ENCODE measurements at places on chromosomes 7 and 10.

- DNase-seq: peak; percentile 56
Observed at GRCh38 chr10:118720685-118721538, 33.9 kb downstream of the CACUL1 start.

- no peak for DNase-seq
Observed at GRCh38 chr10:112006831-112007230, 176.7 kb downstream of the GPAM start.

GRCh38 chr7:12729112-12729511 lies 41.7 kb downstream of the ARL4A start:
- DNase-seq: no peak

GRCh38 chr10:101939729-101940128 lies 96.1 kb upstream of the KCNIP2 start:
- DNase-seq: no peak

DNA sequence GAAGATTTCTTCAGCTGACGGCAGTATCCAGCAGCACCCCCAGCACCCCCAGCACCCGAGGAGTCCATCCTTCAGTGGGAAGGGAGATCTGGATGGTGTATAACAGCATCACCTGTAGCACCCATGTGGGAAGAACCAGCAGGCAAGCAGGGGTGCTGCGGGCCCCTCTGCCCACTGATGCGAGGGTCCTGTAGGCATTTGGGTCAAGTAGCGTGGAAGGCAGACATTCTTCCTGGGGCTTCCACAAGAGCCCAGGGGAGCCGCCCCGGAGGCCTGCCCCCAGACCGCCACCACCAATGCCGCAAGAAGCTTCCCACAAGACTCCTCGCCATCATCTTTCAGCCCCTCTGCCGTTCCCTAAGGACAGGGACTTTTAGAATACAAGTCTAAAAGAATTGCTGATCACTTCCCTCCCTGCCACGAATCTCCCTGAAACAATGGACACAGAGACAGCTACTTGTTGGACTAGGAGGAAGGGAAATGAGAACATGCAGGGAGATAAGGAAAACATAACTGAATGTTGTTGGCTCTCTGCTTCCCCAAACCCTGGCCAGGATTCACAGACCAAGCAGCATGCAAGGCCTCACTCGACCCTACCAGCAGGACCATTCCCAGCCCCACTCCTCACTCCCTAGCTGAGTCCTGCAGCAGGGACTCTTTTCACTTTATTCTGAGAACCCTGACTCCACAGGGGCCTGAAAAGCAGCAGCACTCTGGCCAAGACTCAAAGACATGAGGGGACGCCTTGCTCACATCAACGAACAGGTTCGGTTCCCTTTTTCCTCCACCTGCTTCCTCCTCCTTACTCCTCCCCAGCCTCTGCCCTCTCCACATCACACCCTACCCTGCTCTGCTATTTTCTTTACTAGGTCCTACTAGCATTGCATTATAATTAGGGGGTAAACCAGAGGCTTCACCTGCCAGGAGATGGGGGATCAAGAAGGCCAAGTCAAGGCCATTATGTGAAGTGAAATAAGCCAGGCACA lies 164.5 kb downstream of the HERPUD2 start:
- DNase-seq: no peak

DNA sequence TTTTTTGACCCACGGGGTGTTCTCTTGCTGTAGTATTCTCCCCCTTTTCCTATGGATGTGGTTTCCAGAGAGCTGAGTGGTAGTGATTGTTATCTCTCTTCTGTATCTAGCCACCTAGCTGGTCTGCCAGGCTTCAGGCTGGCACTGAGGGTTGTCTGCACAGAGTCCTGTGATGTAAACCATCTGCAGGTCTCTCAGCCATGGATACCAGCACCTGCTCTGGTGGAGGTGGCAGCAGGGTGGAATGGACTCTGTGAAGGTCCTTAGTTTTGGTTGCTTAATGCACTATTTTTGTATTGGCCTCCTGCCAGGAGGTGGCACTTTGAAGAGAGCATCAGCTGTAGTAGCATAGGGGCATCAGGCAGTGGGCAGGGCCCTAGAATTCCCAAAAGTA lies 851 bp downstream of the HYAL4 start:
- DNase-seq: no peak

GRCh38 chr10:71213127-71213621 lies 804 bp downstream of the UNC5B start:
- no peak for DNase-seq

DNA sequence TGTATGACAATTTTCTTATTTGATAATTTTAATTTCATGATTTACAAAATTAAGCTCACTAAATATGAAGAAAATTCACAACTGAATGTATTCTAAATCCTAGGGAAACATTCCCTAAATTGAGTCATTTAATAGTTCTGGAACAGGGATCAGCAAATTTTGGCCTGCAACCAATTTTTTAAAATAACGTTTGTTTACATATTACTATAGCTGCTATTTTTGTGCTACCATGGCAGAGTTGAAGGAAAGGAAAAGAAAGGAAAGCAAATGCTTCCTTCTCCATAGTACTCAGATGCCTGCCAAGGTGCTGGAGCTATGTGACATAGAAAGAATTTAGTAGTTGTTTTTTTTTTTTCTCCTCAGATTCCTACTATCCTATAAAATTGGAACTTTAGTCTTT lies 1307.7 kb upstream of the LRRTM3 start:
- DNase-seq: no peak

DNA sequence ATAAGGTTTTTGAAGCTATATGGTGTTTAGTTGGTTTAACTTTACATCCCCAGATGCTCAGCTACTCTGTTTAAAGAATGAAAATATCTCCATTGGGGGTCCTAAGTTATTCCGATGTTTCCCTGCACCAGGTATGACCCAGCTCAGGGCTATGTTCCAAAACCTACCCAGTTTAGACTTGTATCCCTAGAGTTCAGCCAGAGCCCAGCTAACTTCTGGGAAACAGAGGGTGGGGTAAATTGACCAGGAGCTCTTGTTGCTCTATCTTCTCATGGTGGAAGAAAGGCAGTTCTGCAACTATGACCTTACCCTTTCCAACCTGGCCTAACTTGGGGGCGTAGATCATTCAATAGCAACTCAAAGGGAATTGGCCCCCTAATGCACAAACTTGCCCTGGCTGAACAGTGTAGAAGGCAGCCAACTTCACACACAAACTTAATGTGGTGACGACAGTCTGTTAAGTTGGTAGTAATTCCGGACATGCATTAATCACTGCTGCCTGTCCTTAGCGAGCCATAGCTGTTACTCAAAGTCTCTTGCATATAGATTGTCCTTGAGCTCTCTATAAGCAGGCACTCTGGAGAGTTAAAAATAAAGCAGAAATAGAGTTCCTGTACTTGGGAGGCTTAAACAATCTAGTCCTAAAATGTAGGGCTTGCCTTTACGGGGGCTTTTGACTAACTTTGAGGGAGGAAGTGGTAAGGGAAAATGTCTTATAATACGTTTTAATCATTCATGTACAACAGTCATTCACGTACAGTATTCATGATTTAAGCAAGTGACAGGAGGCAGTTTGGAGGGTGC lies 5.3 kb upstream of the ZNRF2 start:
- DNase-seq: no peak

DNA sequence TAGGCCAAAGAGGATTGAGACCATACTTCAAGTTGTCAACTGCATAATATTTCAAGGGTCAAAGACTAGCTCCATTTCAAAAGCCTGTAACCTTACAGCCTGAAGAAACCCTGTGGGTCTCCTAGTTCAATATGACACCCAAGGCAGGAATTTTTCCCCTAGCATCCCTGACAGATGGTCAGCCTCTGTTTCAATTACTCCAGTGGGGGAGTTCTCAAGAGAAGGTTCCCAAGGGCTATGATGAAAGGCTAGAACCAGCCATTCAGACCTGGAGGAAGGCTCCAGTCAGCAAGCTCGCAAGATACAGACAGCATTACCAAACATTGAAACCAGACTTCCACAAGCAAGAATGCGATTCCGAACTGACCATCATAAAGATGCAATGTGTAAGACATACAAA lies 1.6 kb downstream of the HTR7 start:
- DNase-seq: no peak

All from activated CD4-positive, alpha-beta T cell treated with anti-CD3 and anti-CD28 coated beads, Interleukin-2, amount 50 U/mL, for 24 hours (primary cell).